Stomach (tissue), 19 donors: ENCODE measurements at places on chromosomes 12 and 14. TPM values are rescaled to one million over a fixed set of nuclear protein-coding genes. Genes with fewer than 3 reads are reported as not detected.

DNA sequence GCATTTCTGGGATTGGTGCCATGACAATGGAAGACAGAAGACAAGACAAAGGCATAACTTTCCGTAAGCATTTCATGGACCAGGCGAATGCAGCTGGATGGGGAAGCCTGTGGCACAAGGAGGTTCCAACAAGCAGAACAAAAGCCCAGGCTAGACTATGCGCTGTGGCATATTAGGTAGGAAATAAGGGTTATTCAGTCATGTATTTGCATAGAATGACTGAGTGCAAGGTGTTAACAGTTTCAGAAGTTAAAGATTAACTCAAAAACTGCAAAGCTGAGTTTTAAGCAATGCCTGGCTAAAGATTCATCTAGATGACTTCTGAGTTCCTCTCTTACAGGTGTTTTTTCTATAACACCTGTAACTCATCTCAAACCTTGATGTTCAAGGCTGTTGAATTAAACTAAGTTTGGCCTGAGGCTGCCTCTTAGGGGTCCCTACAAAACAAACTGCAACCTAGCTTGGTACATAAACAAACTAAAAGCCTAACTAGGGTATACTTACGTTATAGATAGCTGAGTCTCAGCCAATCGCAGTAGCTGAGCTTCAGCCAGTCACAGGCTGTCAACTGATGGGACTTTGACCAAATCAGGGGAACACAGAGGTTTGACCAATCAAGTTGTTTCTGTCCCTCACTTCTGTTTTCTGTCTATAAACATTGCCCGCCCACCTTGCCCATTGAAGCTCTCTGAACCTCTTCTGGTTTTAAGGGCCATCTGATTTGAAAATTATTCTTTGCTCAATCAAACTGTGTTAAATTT, 52.2 kb upstream of the PLBD1 start:
- peak; percentile 68 for DNase-seq

DNA sequence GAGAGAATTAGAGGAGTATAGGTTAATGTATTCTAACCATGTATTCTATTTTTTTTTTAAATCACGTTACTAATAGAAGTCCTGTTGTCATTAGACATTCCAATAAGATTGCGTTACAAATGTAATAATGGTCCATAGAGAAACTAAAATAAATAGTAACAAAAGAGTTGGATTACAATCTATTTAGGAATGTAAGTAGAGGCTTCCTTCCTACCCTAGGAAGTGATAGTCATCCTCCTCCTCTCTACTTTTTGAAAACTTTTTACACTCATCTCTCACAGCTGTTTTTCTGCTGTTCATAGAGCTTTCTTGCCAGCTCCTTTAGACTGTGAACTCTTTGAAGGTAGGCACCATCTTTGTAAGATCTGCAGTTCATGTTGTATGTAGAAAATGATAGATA, 23.6 kb downstream of the TRHDE start:
- DNase-seq, result no peak

Gene GPR132
- 7.7 TPM for total RNA-seq

Gene B4GALNT3
- 275 TPM for total RNA-seq
